ENCODE measurements at places on chromosomes 2 and 18. TPM values are rescaled to one million over a fixed set of nuclear protein-coding genes. Genes with fewer than 3 reads are reported as not detected.

The DPP4 gene
- total RNA-seq = 13.7 TPM

The HOXD13 gene
- total RNA-seq = not detected

DNA sequence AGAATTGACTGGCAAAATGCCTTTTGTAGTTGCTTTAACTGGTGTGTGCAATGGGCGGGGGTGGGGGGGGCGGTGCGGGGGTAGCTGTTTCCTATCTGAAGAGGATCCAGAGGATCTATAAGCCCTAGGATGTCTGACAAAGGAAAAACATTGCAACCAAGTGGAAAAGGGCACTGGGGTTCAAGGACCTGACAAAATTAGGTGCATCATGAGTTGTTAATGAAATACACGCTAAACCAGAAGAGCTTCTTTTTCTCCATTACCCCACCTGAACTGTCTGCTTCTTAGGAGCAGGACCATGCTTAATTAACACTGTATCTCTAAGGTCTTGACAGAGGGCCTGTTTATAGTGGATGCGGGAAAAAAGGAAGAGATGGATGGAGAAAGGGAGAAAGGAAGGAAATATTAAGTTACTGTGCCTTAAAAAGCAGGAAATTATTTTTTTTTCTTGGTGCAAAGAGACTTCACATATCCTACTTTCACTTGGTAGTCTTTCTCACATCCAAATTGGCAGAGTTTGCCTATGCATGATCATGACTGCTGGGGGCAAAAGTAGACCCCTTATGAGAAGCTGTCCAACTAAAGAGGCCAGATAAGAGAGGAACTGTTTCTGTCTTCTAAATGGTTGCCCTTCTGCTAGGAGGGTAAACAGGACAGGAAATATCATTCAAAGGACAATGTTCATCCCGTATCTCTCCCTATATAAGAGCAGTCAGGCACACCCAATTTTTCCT is 4.6 kb downstream of the RND3 start:
- DNase-seq = no peak

GRCh38 chr2:9200633-9201015 is 6.0 kb upstream of the ASAP2 start:
- no peak for DNase-seq

DNA sequence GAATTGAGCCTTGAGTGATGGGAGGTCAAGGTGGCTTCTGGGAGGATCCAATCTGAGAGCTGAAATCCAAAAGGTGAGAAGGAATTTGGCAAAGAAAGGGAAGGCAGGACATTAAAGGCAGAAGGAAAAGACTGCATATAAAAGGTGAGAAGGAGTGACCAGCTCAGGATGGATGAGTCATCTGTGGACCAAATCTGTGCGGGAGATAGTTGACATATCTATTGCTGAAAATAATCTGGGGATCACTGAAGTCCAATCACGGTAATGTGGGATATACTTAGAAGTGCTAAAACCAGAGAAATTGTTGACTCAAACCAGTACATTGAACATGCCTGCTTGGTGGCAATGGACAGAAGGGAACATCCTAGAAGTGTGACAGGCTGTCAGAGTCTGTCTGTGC is 8.0 kb upstream of the PTPN4 start:
- DNase-seq = no peak

All from skin of body (tissue), 3 donors.